Activated CD8-positive, alpha-beta memory T cell treated with anti-CD3 and anti-CD28 coated beads for 24 hours (primary cell): ENCODE measurements at places on chromosomes 5 and 9.
A peak's percentile ranks its signal among the peaks of the same experiment; 100 is the strongest.

GRCh38 chr9:111050819-111051218 lies 12.5 kb upstream of the LPAR1 start:
- DNase-seq = no peak

DNA sequence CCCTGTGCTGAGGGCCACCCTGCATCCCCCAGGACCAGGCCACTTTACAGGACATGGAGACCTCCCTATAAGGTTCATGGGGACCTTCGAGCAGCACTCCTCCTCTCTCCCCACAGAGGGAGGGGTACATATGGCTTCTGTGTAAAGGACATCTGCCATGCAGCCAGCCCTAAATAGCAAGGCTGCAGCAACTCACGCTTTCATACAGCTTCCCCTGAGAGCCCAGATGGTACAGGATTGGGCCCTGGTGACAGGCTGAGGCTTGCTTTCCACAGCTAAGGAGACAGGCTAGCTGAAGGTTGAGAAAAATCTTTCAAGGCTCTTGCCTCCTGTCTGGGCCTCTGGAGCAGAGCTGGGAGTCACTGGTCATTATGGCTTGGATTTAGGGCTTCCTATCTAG lies 147.0 kb upstream of the ZNF366 start:
- no peak for DNase-seq

- no peak for DNase-seq
Measured at GRCh38 chr9:110078604-110079003, 129.4 kb downstream of the C9orf152 start.

DNA sequence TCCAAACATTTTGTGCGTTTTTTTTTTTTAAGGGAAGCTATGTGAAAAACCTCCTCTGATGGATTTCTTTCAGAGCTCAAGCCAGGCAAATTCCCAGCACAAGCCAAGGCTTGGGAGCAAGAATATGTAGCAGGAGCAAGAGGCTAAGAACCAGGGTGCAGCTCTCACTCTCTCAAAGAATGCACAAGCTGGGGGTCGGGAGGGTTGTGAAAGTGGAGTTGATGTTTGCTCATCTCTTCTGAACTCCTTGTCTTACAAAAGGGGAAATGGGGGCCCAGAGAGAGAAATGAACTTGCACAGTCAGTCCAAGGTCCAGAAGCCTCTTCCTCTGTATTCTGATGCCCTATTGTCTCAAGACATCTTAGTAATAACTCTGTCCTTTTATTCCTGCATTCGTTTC lies 7.7 kb upstream of the TRAF1 start:
- no peak for DNase-seq

GRCh38 chr5:153358315-153358976 lies 132.0 kb upstream of the GRIA1 start:
- no peak for DNase-seq

GRCh38 chr9:96082516-96083232 lies 207.2 kb downstream of the ERCC6L2 start:
- peak; percentile 24 for DNase-seq

- no peak for DNase-seq
Measured at GRCh38 chr5:23257656-23258055, 249.8 kb upstream of the PRDM9 start.

GRCh38 chr5:96159043-96159442 lies 197.4 kb upstream of the ELL2 start:
- no peak for DNase-seq

DNA sequence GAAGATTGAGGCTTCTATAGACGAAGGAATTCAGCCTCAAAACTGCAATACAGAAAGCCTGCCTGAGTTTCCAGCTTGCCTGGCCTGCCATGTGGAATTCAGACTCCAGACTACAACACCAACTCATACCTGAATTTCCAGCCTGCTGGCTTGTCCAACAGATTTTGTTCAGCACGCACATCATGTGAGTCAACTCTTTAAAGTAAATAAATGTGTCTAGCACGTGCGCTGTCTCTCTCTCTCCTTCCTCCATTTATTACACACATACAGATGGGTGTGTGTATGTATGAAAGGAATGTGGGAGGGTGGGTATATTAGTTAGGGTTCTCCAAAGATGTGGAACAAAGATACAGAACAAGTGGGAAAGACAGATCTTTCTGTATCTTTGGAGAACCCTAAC lies 82.4 kb upstream of the TAS2R1 start:
- no peak for DNase-seq
